AG04449 (cell line): ENCODE measurements at places on chromosomes 6 and 20.

GRCh38 chr6:98900706-98901105 lies 47.0 kb downstream of the FBXL4 start:
- DNase-seq: no peak

- DNase-seq: no peak
These were observed 32.1 kb upstream of the AKAP12 start for GRCh38 chr6:151207674-151208073.

GRCh38 chr6:4441981-4442434 lies 306.6 kb upstream of the ECI2 start:
- DNase-seq: no peak

- no peak for DNase-seq
These were observed 68.8 kb upstream of the ZNFX1 start for GRCh38 chr20:49346682-49347081.

- DNase-seq: no peak
These were observed 351.5 kb upstream of the CHD6 start for GRCh38 chr20:41969656-41970055.

GRCh38 chr6:13924146-13924948 lies 405 bp upstream of the RNF182 start:
- no peak for DNase-seq

DNA sequence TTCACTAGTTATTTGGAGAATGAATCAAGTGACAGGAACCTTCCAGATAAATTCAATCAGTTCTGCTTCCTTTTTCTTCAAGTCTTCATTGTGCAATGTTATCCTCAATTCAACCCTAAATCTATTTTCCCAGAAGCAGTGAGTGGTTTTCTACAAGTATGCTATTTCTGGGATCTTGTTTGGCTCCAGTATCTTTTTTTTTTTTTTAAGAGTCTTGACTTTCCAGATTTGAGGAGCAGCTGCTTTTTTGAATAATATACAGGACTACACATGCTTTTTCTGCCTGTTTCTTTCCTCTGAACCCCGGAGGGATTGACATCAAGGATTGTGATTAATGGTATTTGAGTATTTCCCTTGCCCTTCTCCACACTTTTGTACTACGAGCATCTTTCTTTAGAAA lies 339.2 kb upstream of the JAG1 start:
- no peak for DNase-seq

DNA sequence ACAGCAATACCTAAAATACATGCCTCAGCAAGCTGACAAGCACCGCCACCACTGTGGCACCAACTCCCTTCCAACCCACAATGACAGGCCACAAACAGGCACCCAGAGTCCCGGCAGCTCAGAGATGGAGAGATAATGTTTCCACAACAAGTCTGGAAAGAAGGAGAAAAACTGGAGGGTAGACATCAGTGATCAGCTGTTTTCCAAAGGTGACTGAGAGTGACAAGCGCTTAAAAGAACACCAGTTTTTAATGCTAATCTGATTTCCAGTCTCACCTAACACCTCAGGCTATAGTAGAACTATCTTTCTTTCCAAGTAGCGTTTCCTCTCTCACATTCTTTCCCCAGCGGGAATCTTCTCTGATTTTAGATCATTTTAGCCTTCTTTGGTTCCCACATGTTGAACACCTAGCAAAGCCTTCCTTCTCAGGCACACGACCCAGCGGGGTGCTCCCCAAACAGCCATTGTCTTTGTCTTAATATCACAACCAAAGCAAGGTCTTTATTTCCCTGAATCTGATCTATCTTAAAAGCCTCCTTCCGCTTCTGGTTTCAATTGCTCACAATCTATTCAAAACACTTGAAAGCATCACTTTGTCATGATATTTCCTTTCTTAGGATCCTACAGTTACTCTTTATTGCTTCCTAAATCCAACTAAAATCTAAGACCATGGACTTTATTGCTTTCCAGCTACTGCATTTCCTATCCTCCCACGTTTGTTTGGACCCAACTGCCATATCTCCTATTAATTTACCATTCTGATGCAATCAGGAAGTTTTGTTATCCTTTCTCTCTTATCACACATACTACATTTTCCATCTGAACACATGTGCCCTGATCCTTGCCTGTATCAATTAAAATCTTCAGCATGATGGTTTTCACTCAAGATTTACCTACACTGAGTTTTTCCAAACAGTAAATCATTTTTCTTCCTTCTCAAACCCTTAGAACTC lies 282.7 kb downstream of the ADGB start:
- DNase-seq: no peak

- DNase-seq: no peak
These were observed 23.2 kb downstream of the ID4 start for GRCh38 chr6:19860235-19860877.

DNA sequence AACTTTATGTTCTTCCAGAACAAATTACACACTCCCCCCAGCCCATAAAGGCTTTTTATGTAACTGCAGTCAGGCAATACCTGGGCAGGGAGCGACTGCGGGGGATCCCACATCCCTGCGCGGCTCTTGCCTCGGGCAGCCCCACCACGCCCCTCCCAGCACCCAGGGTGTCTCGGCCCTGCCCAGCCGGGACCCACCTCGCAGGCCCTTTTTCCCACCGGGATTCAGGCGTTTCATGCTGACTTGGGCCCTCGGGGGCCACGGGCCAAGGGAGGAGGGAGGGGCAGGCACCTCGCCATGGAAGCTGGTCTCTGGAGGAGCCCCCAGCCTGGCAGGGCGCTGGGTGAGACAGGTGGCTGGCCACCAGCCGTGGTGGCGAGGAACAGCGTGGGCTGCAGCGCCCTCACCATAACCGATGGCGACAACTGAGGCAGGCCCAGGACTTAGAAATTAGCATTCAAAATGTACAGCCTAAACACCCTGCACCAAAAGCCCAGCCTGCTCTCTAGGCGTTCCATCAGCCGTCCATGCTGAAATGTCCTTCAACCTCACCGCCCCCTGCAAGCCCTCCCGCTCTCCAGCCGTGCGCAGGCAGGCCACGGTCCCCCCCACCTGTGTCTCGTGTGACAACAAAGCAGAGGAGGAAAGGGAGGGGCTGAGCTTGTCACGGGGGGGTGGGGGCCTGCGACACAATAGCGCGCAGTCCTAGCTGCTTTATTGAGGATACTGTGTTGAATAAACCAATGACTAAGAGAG lies 15.1 kb upstream of the FOXC1 start:
- no peak for DNase-seq

GRCh38 chr6:10205120-10205519 lies 209.8 kb downstream of the TFAP2A start:
- no peak for DNase-seq

GRCh38 chr20:63547725-63548480 lies at the start of gene SRMS:
SRMS (minus strand) TSS chr20:63547749; CDS start chr20:63547463, 286 bp downstream.
- DNase-seq: no peak
